ENCODE measurements at places on chromosomes 4 and X. TPM values are rescaled to one million over a fixed set of nuclear protein-coding genes. Genes with fewer than 3 reads are reported as not detected.

Gene VCX
- not detected for total RNA-seq

Gene BTK
- total RNA-seq = 3.1 TPM

Gene SNCA
- 0.33 TPM for total RNA-seq

Gene OTUD6A
- total RNA-seq = not detected

Gene CSAG3
- not detected for total RNA-seq

Data from T-cell (primary cell).